Iris pigment epithelial cell (primary cell): ENCODE measurements at places on chromosomes 13 and 19.

GRCh38 chr13:73450583-73450982 lies 391.8 kb downstream of the KLF5 start:
- DNase-seq = peak; percentile 28

GRCh38 chr13:40540328-40541044 lies 126.0 kb downstream of the FOXO1 start:
- peak; percentile 91 for DNase-seq

DNA sequence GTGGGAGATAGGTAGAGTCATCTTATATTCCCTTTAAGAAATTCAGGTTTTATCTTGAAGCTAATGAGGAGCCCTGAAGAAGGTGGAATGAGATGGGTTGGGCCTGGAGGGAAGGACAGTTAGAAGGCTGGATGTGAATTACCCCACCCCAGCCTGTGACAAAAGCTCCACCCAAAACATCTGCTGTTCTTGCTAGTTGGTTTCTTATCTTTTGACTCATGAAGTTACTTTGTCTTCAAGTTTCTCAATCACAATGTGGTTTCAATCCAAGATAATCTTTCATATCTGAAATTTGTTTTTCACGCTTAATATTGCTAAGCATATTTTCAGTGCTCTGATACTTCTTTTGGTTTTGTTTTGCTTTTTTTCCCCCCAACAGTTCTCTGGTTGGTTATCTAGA lies 38.3 kb upstream of the HMGB1 start:
- DNase-seq = peak; percentile 63

- DNase-seq = no peak
Measured at GRCh38 chr19:18262917-18263316, 11.3 kb downstream of the IQCN start.

- no peak for DNase-seq
Measured at GRCh38 chr19:3350014-3350663, 16.2 kb upstream of the NFIC start.

- no peak for DNase-seq
Measured at GRCh38 chr19:50215820-50216219, 12.4 kb downstream of the MYH14 start.

DNA sequence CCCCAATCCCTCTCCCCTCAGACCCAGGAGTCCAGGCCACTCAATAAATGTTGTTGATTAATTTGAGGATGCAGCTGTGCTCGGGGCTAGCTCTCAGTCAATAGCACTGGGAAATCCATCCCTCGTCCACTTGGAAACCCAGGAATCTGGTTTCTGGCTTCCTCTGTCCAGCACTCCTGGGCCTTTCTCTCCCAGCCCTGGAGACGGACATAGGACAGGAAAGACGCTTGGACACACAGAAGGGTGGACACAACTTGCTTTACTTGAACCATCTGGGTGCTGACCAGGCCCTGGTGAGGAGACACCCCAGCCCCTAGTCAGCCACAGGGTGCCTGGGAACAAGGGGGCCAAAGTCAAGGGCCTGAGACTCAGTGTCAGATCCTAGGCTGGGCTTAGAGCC lies 891 bp upstream of the TNNI3 start:
- DNase-seq = no peak

GRCh38 chr19:50795664-50796073 lies 5.5 kb downstream of the ACP4 start:
- no peak for DNase-seq

GRCh38 chr19:3979289-3979673 lies 6.0 kb downstream of the EEF2 start:
- no peak for DNase-seq

GRCh38 chr13:109271555-109272541 lies 514.5 kb downstream of the IRS2 start:
- peak; percentile 59 for DNase-seq

- DNase-seq = no peak
Measured at GRCh38 chr19:17127671-17128070, 52.1 kb downstream of the MYO9B start.

DNA sequence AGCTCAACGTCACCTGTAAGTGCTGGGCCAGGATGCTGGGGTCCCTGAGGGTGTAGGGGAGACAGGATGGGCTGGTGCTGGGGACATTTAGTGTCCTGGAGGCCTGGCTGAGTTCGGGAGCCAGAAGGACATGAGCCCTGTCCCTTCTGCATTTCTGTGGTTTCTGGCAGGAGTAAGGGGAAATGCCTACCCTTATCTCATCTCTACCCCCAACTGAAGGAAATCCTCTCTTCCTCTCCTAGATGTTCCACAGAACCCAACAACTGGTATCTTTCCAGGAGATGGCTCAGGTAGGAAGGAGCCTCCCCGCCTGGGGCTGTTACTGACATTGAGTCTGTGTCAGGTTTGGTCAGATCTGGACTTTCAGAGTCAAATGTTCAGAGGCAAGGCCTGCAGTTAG lies 1.2 kb downstream of the CD33 start:
- no peak for DNase-seq

DNA sequence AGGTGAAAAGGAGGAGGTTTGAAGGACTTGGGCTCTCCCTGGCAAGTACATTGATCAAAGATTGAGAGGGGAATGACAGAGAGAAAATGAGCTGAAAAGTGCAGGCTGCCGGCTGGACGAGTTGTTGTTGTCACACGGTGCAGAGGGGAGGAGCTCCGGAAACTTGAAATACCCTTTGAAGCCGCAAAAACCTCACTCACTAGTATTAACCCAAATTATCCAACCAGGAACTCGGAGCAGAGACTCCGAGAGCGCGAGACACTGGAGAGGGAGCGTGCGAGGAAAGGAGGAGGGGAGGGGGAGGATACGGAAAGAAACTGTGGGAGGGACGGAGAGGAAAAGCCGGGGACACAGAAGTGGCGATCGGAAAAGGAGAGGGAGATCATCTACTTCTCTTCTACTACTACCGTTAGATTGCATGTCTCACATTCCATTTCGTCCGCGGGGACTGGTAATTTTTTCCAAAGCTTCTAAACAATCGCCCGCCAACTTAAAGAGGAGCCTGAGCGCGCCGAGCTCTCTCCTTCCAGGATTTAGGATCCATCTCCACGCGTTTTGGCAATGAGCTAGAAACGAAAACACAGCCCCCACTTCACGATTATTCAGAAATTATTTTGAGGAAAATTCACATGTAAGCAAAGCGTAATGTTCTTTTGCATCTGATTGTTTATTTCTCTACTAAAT lies at the start of gene DACH1:
DACH1 (minus strand) TSS at position 74 of the 684 bp plus-strand sequence.
- peak; percentile 69 for DNase-seq

- no peak for DNase-seq
Measured at GRCh38 chr13:42119875-42120274, 71.4 kb downstream of the DGKH start.

GRCh38 chr19:37959665-37960114 lies 52.7 kb downstream of the SIPA1L3 start:
- no peak for DNase-seq

GRCh38 chr13:109727251-109727650 lies 59.1 kb downstream of the IRS2 start:
- no peak for DNase-seq

- DNase-seq = no peak
Measured at GRCh38 chr13:45104261-45104660, 16.0 kb upstream of the GTF2F2 start.

DNA sequence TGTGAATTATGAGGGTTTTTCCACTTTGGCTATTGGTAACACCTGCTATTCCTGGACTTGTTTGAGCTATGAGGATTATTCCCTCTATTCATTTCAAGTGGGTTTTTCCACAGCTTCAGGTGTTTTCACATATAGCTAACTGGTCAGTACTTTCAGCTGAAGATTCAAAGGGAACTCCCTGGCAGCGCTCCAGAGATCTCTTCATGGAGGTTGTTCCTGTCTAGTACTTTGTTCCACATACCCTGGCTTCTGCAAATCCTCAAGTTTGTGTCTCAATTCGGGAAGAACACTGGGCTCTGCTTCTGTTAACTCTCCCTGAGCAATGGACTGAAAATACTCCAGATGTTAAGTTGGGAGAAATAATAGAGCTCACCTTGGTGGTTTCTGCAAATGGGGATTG lies 5.6 kb upstream of the ZNF607 start:
- DNase-seq = peak; percentile 2
